ENCODE measurements at places on chromosomes 16 and 17.

- no peak for DNase-seq
Observed at GRCh38 chr16:74778646-74779045, 4.0 kb upstream of the FA2H start.

DNA sequence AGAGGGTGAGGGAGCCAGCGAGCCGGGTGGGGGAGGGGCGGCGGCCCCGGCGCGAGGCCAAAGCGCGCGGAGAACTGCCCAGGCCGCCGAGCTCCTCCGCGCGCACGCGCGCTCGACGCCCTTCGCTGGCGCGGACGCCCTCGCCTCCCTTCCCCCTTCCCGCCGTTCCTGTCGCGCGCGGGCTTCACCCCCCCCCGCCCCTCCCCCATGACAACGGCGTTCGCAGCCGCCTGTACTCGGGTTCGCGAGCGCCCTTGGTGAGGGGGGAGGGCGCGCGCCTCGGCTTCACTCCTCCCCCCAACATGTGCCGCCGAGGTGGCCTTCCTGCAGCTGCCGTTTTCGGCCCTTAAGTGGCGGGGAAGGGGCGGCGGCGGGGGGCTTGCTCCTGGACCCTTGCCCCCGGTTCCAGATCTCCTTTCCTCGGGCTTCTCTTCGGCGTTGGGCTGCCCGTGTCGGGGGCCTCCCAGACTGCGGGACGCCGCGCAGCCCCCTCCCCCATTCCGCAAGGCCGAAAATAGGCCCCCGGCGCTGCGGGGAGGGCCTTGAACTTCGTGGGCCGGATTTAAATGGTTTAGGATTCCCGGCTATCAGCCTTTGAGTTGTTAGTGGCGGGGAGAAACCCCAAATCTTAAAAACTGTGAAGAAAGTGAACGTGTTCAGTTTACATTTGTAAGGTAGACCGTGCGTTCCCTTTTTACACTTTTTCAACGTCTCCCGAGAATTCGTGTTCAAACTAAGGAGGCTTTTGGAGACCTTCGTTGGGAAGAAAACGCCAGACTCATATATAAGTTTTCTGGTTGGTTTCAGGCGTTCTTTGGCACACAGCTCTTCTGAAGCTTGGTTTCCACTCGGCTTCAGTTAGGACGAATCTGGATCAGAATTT is 653 bp downstream of the SRRM2 start:
- peak; percentile 24 for DNase-seq

DNA sequence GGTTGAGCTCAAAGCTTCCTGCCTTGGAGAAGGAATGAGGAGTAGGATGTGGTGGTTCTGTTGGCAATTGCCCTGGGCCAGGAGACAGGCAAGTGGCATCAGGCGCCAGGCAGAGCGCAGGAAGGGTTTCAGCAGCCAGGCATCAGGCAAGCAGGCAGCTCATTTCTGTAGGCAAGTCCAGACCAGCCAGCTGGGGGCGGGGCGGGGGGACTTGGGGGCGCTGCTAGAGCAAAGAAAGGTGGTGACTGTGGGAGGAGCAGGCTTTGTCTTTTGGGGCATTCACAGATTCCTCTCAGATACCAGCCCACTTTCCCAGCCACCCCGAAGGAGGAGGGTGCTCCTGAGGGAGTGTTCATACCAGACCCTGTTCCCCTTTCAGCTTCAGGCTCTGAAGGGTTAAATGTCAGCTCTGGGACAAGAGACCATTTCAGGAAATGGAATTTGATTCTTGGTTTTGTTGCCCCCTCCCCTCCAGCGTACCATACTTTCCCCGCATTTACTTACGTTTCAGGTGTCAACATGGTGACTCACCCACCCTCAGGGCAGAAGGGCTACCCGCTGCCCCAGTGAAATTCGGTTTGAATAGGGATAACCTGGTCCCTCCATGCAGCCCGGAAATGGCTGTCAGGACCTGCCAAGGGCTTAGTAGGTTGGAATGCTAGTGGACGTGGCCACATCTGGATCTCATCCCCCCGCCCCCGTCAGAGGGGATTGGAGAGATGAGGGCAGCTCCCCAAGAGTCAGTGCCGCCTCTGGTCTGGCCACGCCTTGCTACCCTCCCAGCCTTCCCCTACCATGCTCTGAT is 13.2 kb downstream of the NGFR start:
- DNase-seq, result no peak

DNA sequence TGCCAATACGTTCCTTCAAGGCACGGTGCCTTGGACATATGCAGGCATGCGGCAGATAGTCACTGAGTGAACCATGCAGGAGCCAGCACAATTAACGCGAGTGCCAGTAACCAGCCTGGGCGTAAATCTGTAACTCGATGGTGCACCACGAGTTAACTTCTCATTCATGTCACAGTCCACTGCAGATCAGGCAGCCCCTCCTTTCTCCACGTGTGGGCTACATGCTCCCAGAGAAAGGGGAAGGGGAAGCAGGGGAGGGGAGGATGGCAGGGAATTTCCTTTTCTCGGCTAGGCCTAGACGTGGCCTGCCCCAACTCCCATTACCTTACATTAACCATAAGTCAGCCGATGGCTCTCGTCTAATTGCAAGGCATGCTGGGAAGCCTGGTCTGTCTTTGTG is 287.9 kb downstream of the CPPED1 start:
- no peak for DNase-seq

DNA sequence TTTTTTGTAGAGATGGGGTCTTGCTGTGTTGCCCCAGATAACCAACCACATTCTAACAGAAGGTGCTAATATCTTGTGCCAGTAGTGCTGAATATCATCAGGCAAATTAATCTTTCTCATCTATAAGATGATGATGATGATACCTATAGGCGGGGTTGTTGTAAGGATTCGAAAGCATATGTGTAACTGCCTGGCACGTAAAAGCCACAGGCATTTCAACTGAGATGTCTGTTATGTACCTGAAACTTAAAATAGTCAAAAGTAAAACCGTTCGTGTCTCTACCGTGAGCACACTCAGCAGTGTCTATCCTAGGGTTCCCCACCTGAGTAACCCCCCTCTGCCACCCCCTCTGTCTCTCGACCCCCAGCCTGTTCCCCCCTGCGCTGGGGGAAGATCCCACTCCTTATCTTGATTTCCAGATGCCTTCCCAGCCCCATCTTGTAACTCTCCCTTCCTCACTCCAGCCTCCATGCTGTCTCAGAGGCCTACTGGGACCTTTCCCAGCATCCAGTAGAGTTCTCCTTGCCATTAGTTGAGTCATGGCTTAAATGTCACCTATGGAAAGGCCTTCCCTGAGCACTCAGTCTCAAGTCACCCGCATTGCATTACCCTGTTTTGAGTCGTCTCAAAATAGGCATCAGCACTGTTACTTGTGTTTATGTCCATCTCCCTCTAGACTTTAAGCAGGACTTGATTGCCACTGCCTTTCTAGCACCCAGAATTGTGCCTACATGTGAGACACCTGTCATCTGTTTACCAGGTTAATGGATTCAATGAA is 34.1 kb downstream of the CDRT15 start:
- DNase-seq, result no peak
